ENCODE measurements at places on chromosomes 7 and 10. TPM values are rescaled to one million over a fixed set of nuclear protein-coding genes. Genes with fewer than 3 reads are reported as not detected.

The FZD8 gene
- 0.31 TPM for total RNA-seq

The RHOBTB1 gene
- total RNA-seq: not detected

The GHRHR gene
- total RNA-seq: not detected

The AOAH gene
- 2.4 TPM for total RNA-seq

The FRMD4A gene
- total RNA-seq: 1.7 TPM

The FKBP6 gene
- not detected for total RNA-seq

The POLL gene
- total RNA-seq: 30.8 TPM

The PRLHR gene
- total RNA-seq: not detected

DNA sequence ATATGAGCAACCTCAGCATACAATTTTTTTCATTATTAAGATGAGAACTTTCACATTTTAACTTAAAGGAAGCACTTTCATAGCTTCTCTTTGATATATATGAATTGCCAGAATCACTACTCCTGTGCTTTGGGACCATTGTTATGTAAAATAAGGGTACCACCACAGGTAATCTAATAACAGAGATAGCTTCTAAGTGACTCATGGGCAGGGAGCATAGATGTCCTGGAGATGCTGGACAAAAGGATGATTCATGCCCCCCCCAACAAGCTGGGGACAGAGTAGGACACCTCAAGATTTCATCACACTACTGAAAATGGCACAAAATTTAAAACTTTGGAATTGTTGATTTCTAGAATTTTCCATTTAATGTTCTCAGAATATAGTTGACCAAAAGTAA is 641.1 kb downstream of the PCDH15 start:
- H3K27ac ChIP-seq: no peak overlapping the region
- DNase-seq: no peak
- no peak overlapping the region for H3K4me3 ChIP-seq
- no peaks in the 10 kb centered on the region for H3K4me1 ChIP-seq
- H3K36me3 ChIP-seq: no peaks in the 10 kb centered on the region

- DNase-seq: no peak
- H3K27me3 ChIP-seq: peaks cover 2% of the 10 kb centered on the region
- no peak overlapping the region for H3K4me3 ChIP-seq
- H3K4me1 ChIP-seq: no peaks in the 10 kb centered on the region
- no peaks in the 10 kb centered on the region for H3K36me3 ChIP-seq
These were observed 44.9 kb downstream of the CCDC71L start for GRCh38 chr7:106615808-106616707.

GRCh38 chr7:104960741-104961448 is 53.1 kb upstream of the KMT2E start:
- H3K4me1 ChIP-seq: peaks cover 51% of the 10 kb centered on the region
- DNase-seq: no peak
- no peak overlapping the region for H3K4me3 ChIP-seq
- peaks cover 42% of the 10 kb centered on the region for H3K36me3 ChIP-seq

GRCh38 chr10:64101606-64102263 is 580.5 kb downstream of the REEP3 start:
- no peak for DNase-seq
- no peaks in the 10 kb centered on the region for H3K4me1 ChIP-seq
- no peak overlapping the region for H3K27ac ChIP-seq
- no peak overlapping the region for H3K4me3 ChIP-seq

DNA sequence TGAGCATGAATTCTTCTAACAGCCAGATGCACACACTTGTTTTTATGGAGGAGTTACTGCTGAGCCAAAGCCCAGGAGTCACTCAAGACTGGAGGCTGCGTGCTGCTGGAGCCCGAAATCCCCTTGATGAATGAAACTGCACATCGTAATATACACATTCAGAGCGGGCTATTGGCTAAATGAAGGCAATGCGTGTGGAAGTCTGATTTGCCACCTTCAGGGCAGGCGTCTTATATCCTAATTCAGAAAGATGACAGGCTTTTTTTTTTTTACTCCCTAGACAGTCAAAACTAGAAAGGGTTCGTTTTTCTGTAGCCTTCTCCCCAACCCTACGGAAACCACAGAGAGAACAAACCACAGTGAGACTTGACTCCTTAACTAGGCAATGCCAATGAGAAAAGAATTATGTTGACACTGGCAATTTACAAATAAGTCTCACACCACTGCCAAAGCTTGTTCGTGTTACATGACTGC is 227.2 kb upstream of the KLF14 start:
- H3K4me3 ChIP-seq: peak overlapping the region; percentile 84
- H3K4me1 ChIP-seq: peaks cover 43% of the 10 kb centered on the region
- peak; percentile 93 for DNase-seq
- peaks cover 6% of the 10 kb centered on the region for H3K27me3 ChIP-seq
- peaks cover 54% of the 10 kb centered on the region for H3K36me3 ChIP-seq

DNA sequence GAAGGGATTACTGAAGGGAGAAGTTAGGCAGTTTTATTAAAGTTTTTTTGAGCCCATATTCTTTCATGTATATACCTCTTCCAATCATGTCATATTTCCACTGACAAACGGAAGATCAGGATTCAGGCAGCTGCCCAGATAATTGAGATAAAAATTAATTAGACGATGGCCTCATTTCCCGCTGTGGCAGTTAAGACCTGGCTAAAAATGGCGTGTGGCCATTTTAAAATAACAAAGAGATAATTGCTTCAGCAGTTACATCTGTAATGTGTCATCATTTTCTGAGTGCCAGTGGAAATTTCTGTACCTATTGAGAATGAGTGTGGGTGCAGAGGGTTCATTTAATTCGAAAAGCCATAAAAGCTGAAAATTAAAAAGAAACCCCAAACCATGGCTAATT is 215.1 kb downstream of the STK31 start:
- no peaks in the 10 kb centered on the region for H3K4me1 ChIP-seq
- H3K27me3 ChIP-seq: no peaks in the 10 kb centered on the region
- H3K27ac ChIP-seq: no peak overlapping the region
- no peak for DNase-seq
- no peaks in the 10 kb centered on the region for H3K36me3 ChIP-seq

DNA sequence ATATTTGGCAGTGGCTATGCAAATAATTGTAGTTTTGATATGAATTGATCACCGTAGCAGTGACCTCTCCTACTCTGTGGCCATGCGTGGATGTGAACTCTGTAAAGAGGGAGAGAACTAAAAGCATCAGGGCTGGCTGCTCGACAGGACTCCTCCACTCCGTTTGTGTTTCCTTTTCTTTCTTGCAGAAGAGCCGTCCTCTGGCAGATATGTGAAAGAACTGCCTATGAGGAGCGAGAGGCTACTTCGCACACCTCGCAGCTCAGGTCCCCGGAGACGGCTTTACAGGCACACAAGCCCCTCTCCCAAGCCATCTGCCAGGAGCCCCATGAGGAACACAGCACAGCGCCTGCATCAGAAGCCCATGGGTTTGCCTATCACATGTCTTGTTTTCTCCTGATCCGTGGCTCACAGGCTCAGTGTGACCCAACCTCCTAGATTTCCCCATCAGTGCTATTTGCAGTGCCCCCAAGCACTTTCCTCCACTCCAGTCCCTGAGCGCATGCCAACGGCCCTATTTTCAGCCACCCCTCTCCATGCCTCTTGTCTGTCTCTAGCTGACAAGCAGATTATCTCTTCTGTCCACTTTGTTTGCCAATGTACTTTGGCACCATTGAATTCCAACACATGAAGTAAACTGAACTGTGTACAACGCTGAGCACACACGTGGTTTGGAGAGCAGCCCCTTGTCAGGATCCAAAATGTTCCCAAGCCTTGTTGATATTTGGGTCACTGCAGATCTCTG is 164.3 kb upstream of the AKR1E2 start:
- no peak overlapping the region for H3K4me3 ChIP-seq
- H3K27me3 ChIP-seq: peaks cover 11% of the 10 kb centered on the region

GRCh38 chr10:73494877-73495225 is 973 bp downstream of the PPP3CB start:
- H3K27me3 ChIP-seq: no peaks in the 10 kb centered on the region
- peak overlapping the region; percentile 91 for H3K27ac ChIP-seq
- DNase-seq: no peak
- H3K4me3 ChIP-seq: peak overlapping the region; percentile 86

GRCh38 chr7:22001345-22002004 is 55.8 kb upstream of the CDCA7L start:
- H3K27me3 ChIP-seq: no peaks in the 10 kb centered on the region
- no peak for DNase-seq
- H3K36me3 ChIP-seq: no peaks in the 10 kb centered on the region

- no peaks in the 10 kb centered on the region for H3K27me3 ChIP-seq
- peaks cover 63% of the 10 kb centered on the region for H3K4me1 ChIP-seq
- H3K27ac ChIP-seq: peak overlapping the region; percentile 62
- H3K4me3 ChIP-seq: no peak overlapping the region
- peaks cover 54% of the 10 kb centered on the region for H3K36me3 ChIP-seq
These were observed 8.3 kb upstream of the ZC3HAV1L start for GRCh38 chr7:139043823-139044812.
